ENCODE measurements at places on chromosomes 4 and X.

GRCh38 chr4:30776921-30777415 lies 56.8 kb downstream of the PCDH7 start:
- DNase-seq = no peak

DNA sequence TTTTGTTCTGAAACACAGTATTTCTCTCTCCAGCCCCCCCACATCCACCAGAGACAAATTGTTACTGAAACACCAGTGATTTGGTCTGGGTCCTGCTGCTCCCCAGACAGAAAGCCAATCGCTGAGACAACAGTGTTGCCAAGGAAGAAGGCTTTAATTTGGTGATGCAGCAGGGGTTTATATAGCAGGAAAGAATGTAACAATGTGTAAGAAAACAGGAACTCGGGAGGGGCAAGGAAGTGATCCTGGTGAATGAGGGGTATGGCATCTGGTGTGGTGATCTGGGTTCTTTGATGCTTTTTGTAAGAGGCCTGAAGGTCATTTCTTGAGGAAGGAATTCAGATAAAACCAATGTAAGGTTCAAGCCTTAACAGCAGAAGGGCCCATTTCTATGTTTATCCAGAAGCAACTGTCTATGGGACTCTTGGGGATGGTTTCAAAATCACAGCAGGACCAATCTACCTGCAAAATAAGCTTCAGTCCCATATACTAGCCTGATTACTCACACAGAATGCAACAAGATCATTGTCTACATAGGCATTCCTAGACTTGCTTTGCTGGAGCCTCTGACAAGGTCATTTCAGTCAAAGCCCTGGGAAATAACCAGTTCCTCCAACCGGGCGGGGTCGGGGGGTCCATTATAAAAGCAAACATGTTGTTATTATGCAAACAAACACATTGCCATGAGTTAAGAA lies 445.2 kb upstream of the ZFP42 start:
- peak; percentile 53 for DNase-seq

GRCh38 chr4:161444626-161445025 lies 719.2 kb downstream of the FSTL5 start:
- DNase-seq = peak; percentile 52

DNA sequence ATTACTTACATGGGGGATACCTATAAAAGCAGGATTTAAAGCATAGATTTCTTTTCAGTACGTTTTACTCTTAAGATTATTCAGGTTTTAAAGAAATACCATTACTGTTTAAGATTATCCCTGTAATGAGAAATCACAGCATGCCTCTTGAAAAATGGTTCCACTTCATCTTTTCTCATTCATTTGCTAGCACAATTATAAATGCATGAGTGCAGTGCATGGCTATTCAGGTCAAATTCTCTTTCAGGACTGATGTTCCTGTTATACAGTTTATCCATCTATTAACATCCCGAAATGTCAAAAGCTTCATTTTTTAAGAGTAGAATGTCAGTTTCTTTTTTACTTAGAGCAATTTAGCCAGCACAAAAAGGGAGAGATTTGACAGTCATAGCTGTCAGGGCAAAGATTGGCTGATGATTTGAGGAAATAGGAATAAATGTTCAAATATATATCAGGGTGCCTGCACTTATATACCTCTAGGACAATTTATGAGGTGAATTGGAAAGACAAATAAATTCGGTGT lies 135.2 kb downstream of the ADGRL3 start:
- DNase-seq = no peak

GRCh38 chr4:173420324-173420752 lies 21.4 kb upstream of the SCRG1 start:
- peak; percentile 28 for DNase-seq

DNA sequence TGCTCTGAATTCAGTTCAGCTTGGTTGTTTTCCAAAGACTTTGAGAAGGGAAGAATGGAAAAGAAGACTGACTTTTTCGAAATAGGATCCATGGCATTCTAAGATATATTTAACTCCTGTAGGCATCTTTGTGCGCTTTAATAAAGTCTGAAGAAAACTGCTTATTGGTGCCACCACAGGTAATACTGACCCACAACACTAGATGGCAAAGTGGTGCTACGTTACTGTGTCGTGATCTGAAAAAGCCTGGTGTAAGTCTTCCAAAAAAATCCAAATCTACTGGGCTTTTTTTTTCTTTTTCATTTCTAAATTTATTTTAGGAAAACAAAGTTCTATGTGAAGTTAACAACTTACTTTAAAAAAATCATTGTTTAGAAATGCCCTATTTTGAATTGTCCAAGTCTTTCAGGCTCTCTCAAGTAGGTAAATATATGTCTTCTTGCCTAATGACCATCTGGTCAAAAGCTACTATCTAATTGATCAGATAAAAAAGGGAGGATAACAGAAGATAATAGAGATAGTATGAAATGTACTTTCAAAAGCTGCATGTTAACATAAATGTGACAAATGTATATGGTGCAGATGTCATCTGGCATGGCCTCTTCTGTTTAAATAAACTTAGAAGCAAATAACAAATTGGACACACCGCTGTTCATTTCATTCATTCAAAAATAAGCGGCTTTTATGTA lies 47.0 kb upstream of the MID1IP1 start:
- peak; percentile 46 for DNase-seq

DNA sequence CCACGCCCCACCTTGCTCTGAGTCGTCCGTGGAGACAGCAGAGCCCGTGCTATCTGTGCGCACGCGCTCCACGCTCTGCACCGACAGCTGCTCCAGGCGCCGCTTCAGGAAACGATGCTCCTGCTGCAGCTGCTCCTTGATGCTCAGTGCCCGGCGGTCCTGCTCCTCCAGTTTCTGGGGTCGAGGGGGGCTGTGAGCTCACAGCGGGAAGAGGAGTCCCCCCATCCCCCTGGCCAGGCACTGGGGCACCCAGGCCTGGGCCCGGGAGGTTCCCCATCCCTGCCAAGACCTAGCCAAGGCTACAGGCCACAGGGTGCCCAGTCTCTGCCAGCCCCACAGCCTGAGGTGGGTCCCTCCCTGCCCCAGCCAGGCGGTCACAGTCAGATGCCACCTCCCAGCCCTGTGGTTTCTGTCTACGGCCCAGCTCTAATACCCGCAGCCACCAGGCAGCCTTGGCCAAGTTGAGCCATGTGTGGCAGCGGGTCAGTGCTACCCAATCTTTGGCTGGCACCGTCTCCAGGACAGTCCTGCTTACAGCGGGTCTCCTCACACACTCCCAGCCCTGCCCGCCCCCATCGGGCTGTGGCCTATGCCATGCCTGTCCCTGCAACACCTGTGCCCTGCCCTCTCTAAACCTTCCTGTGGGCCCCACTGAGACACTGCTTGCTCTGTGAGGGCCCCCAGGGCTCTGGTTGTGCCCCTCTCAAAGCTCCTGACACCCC lies 9.3 kb upstream of the HAUS3 start:
- no peak for DNase-seq

GRCh38 chrX:10856797-10857196 lies 236.4 kb upstream of the MID1 start:
- no peak for DNase-seq

DNA sequence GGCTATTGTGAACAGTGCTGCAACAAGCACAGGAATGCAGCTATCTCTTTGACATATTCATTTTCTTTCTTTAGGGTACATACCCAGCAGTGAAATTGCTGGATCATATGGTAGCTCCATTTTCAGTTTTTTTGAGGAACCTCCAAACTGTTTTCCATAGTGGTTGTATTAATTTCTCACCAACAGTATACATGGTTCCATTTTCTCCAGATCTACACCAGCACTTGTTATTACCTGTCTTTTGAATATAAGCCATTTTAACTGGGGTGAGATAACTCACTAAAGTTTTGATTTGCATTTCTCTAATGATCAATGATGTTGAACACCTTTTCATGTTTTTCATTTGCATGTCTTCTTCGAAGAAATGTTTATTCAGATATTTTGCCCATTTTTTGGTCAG lies 241.1 kb upstream of the AGTR2 start:
- DNase-seq = no peak

- no peak for DNase-seq
These were observed 7.0 kb downstream of the TMEM255A start for GRCh38 chrX:120304256-120304655.

DNA sequence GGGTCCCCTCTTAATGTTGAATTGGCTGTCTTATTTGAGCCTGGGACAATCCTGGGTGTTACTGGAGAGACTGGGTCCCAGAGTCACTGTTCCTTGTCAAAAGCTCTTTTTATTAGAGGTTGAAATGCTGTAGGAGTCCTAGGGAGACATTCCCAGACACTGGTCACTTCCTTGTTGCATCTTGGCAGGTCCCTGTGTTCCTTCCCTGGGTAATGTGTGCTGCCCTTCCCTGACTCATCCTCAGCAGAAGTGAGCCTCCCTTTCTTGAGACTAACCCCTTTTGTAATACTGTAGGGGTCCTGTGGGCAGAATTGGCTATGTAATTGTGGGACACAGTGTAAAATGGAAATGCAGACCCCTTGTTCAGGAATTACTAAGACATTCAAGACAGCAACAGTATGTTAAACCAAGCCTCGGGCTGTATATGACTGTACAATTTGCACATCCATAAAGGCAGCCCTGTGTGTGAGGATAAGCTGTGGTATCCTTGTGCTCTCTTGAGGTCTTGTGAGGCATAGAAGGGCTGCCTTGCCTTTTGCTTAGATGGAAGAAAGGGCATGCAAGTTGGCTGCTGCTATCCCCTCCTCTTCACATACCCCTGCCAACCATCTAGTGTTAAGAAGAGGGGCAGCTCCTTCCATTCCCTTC lies 53.5 kb downstream of the DCLK2 start:
- no peak for DNase-seq

- no peak for DNase-seq
These were observed 476.3 kb downstream of the EPHA5 start for GRCh38 chr4:65193985-65194384.

All from fibroblast of skin of scalp (primary cell).